NCI-H510A treated with DMSO at 0.1 percent for 48 hours (cell line): ENCODE measurements at places on chromosomes 3 and 15.

DNA sequence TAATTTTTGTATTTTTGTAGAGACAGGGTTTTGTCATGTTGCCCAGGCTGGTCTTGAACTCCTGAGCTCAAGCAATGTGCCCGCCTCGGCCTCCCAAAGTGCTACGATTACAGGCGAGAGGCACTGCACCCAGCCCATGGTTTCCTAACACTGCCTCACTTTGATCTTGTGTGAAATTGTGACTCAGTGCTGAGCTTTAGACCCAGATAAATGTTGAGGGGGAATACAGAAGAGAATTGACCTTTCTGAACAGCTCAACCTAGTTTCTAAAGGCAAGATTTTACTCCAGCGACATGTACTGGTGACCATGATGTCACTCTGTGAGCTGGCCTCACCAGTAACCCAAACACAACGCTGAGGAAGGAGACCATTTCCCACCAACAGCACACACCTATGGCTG is 73.5 kb downstream of the ATP1B3 start:
- DNase-seq, result no peak

DNA sequence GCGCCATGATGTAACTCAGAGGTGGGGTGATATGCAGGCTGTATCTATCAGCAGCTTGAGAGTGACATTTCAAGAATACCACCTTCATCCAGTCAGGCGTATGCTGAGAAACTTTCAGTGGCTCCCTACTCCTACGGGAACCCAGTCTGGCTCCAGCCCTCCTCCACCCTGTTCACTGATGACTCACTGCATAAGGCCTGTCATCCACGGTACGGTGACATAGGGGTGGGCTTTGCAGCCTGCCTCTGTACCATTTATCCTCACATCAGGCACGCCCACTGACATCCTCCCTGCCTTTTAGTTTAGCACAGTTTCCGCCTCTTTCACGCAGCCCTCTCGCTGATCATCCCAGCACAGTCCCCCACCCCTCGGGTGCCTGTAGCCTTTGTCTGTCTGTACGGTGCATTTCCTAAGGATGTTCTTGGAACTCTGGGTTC is 11.7 kb downstream of the PXYLP1 start:
- DNase-seq, result no peak

- DNase-seq, result no peak
Observed at GRCh38 chr3:47377186-47377585, 3.6 kb upstream of the PTPN23 start.

- no peak for DNase-seq
Observed at GRCh38 chr3:172270557-172271166, 177.6 kb downstream of the GHSR start.

GRCh38 chr3:9808345-9809037 is 1.6 kb upstream of the TTLL3 start:
- no peak for DNase-seq

- DNase-seq, result no peak
Observed at GRCh38 chr15:61175024-61175423, 54.1 kb downstream of the RORA start.

GRCh38 chr3:157131861-157132260 is 28.1 kb downstream of the CCNL1 start:
- DNase-seq, result no peak

- DNase-seq, result no peak
Observed at GRCh38 chr15:85673326-85673725, 121.4 kb downstream of the KLHL25 start.

GRCh38 chr3:133983576-133984560 is 45.9 kb downstream of the SLCO2A1 start:
- no peak for DNase-seq

DNA sequence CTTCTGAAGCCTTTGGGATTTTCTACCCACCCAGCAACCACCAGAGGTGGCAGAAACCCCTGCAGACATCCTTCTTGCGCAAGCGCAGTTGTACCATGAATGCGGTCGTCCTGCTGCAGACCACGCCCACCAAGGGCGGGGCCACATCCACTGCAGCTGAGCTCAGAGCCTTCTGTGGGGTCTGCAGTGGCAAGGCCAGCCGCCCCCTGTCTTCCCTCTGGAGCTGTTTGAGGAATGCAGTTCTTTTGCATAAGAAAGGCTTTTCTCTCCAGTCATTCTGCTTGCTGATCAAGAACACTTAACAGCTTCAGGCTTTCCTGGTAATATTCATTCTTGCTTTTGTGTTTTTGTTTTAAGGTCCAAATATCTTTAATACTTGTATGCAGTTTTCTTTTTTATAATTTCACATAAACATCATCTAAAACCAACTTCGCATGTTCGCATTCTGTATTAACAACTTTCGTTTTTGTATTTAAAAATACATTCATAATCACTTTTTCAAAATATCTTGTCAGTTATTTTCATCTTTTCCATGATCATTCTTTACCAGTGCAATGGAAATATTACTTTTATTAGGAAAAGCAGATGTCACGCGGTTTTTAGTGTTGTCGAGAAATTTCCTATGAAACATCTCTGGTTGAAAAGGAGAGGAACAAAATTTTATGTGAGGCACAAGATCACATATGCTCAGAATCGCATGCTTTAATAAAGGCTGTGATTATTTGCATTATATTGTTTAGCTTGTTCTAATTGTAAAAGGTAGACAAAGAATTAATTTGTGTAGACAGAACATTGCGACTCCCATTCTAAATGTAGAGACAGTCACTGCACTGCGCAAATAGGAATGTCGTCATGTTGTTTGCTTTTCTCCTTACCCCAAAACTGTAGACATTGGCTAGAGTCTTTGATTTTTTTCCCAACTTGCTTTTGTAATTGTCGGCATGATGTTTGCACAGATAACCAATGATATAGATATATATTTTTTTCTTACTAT is 98.1 kb upstream of the SNRPN start:
- DNase-seq, result no peak

DNA sequence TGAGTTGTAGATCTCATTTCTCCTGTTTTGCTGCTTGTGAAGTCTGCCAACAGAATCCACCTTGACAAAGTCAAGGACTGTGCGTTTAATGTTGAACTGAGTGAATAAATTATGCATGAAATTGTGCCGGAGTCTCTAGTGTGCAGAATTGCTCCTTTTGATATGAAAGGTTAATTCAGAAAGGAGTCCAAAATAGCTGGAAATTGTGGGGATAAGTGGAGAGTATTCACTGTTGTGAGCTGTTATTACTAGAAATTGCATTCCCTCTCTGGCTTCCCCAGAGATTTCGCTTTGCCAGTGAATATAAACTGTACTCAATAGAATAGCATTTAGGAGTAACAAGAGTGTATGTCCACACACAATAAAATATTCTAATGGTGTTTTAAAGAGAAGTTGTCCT is 43.1 kb downstream of the SAMMSON start:
- no peak for DNase-seq

DNA sequence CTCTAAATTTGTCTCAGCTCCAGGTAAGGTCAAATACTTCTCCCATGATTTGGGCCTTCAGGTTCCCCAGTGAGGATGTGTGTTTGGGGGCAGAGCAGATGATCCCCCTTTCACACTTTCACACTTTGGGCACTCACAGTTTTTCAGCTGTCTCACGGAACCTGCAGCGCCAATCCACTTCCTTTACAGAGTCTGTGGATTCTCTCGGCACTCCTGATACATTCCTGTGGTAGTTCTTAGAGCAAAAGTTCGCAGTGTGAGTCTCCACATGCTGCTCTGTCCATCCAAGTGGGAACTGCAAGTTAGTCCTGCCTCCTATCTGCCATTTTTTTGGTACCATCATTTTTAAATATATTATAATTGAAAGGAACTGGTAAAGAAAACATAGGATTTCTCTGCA is 20.2 kb upstream of the CPOX start:
- no peak for DNase-seq

- no peak for DNase-seq
Observed at GRCh38 chr15:89161666-89162065, 59.7 kb downstream of the RLBP1 start.

- no peak for DNase-seq
Observed at GRCh38 chr3:52930748-52931147, 33.4 kb upstream of the STIMATE start.

DNA sequence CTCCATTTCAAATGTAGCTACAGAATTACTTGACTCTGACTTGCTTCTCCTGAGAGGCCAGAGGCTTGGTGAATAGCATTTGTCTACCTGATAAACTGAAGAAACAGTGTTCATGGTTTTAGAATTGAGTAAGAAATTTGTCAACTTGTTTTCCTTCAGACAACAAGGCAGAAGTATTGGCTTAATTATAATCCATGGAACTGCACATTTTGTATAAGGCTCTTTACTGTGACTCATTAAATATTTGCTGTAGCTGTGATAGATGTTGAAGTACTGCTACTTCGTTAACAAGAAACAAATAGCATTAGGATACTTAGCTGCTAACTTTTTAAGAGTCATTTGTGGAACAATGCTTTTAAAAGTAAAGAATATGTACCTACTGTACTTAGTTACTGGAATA is 4.6 kb downstream of the UNC13C start:
- DNase-seq, result no peak

DNA sequence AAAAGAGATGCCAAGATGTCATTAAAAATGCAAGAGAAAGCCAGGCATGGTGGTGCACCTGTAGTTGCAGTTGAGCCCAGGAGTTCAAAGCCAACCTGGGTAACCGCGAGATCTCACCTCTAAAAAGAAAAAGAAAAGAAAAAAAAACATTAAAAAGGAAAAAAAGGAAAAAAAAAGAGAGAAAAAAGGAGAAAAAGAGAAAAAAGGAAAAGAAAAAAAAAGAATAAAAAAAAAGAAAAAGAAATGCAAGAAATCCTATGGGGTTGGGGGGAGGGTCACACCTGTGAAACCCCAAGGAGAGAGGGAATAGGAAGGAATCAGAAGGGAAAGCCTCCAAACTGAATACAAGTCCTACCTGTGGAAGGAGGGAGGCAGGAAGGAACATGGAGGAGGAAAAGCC is 5.2 kb upstream of the SUMF1 start:
- DNase-seq, result no peak

DNA sequence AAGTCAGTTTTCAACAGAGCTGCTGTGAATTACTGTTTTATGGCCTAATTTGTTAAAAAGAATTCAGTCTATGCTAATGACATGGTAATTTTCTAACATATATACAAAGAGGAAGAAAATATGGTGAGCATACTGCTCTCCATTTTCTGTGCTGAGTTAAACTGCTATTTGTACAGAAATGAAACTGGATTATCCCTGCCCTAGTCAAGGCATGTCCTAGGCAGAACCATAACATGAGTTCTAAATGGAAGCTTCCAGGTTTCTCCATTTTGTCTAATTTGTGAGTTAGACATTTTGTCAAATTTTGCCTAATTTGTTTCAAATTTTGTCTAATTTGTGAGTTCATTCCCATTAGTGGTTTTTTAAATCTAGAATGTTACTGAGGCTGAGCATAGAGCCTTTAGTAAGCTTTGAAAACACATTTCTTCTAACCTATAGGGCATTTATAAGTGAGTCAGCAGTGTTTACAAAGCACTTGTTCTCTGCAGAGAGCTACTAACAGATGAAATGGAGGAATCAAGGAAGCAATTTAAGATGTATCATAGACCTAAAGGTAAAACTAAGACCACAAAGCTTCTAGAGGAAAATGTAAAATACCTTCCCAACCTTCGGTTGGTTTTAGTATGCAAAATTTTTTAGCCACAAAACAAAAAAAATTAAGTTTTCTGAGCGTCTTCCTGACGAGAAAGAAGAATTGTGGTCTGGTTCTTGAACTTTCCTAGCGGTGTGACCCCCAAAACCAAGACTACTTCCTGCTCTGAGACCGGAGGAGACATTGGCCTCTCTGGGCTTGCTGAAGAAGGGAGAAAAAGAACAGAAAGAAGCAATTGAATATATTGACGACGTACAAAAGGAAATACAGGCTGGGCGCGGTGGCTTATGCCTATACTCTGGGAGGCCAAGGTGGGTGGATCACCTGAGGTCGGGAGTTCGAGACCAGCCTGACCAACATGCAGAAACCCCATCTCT is 9.8 kb downstream of the P2RY14 start:
- DNase-seq, result peak; percentile 32

- DNase-seq, result peak; percentile 12
Observed at GRCh38 chr3:140388202-140388922, 289.5 kb upstream of the TRIM42 start.

DNA sequence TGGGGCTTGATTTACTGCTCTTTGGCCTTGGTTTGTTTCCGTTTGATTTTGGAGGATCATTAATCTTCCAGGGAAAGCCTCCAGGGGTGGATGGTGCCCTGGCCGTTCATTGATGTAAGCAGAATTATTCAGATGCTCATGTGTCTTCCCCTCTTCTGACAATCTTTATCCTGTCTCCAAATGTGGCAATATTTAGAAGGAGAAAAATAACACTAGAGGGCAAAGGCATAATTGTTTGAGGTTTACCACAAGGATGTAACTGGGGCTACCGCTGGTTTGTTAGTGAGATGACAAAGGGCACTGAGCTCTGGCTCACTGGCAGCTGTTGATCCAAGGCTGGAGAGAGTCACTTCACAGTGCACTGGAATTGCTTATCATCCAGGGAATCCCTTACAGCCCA is 18.2 kb upstream of the PLCL2 start:
- no peak for DNase-seq

DNA sequence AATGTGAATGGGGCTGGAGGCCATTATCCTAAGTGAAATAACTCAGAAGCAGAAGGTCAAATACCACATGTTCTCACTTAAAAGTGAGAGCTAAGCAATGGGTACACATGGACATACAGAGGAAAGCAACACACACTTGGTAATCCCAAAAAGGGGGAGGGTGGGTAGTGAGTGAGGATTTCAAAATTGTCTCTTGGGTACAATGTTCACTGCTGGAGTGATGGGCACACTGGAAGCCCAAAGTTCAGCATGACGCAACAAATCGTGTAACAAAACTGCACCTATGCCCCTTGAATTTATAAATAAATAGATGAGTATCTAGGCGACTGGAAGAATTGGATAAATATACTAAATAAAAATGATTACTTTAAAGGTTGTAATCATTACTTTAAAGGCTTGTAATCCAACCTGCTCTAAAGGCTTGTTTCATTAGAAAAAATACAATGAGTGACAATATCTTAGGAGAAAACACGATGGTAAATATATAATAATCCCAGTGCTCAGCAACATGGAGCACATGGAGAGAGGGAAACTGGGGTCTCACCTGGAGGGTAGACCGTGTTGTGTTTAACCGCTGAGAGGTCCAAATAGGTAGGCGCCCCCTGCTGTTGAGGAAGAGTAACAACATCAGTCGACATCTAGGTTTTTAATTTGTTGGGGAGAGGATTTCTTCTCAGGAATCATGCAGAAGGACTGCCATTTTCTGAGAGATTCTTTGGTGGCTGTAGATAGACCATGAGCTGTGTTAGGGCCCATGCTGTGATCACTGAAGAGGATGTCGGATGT is 78.5 kb upstream of the ROBO1 start:
- DNase-seq, result no peak

GRCh38 chr3:184259878-184260723 is 1.3 kb downstream of the CAMK2N2 start:
- no peak for DNase-seq
